ENCODE measurements at places on chromosomes 16 and 17.

- no peak for DNase-seq
Observed at GRCh38 chr17:50868602-50869001, 2.4 kb upstream of the TOB1 start.

GRCh38 chr17:76437467-76438402, 15.2 kb downstream of the UBE2O start:
- DNase-seq, result no peak

- DNase-seq, result no peak
Observed at GRCh38 chr17:83116783-83117555, 37.6 kb downstream of the METRNL start.

GRCh38 chr16:11138022-11138768, 117.8 kb downstream of the SOCS1 start:
- no peak for DNase-seq

DNA sequence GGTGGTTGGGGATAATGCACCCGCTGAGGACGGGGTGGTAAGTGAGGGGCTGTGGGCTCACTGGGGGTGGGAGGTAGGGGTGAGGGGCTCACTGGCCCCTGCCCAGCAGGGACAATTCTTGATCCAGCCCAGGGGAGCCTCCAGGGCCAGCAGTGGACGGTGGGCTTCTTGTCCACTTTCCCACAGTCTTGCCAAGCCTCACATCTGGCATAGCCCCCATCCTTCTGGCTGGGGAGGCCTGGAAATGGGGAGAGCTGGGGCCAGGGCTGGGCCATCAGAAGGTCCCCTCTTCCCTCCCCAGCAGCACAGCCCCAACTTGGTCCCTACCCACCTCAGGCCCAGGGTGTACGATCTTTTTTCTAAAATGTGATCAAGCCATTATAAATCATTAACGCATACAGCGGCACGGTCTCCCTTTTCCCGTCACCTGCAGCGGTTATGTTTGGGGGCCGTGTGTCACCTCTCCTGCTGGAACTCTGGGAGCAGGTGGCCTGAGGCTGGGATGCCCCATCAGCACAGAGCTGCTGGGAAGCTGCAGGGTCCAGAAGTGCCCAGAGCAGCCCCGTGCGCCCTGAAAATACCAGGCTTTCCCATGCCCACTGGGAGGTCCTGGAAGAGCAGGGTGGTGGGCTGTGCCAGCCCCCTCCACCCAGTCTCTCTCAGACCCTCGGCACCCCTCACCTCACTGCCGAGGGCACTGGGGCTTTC, 7.2 kb upstream of the SETD6 start:
- DNase-seq, result no peak

GRCh38 chr17:13096291-13096690, 78.5 kb upstream of the ELAC2 start:
- DNase-seq, result no peak
